ENCODE measurements at places on chromosomes 3 and 15. TPM values are rescaled to one million over a fixed set of nuclear protein-coding genes. Genes with fewer than 3 reads are reported as not detected.

DNA sequence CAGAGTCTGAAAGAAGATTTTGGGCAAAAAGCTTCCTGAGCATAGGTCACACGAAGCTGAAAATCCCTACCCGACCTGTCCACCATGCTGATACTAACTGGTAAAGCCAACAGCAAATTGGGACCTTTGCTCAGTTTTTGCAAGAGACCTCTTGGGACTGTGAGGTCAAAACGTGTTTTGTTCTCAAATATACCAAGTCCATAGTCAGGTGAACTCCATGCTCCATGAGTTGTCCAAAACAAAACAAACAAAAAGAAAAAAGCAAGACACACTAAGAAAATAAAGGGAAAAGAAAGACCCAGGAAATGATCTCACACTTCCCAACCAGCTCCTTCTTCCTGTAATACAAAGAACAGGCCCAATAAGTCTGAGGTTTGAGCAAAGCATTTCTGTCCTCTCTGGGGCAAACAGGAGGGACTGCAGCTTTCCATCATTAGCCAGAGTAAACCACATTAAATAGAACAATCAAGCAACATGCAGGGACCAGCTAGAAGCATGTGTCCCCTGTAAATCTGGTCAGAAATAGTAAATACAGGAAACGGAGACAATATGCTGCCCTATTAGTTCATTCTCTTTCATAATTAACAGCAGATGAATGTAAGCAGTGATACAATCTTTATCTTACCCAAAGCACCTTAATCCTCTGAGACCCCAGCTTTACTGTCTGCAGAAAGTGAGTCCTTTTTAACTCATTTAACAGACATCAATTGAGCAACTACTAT is 125.0 kb upstream of the LIPC start:
- DNase-seq = no peak

GRCh38 chr3:28900301-28900700 is 380.6 kb upstream of the RBMS3 start:
- no peak for DNase-seq

- no peak for DNase-seq
Measured at GRCh38 chr3:61178167-61178566, 73.1 kb downstream of the FHIT start.

DNA sequence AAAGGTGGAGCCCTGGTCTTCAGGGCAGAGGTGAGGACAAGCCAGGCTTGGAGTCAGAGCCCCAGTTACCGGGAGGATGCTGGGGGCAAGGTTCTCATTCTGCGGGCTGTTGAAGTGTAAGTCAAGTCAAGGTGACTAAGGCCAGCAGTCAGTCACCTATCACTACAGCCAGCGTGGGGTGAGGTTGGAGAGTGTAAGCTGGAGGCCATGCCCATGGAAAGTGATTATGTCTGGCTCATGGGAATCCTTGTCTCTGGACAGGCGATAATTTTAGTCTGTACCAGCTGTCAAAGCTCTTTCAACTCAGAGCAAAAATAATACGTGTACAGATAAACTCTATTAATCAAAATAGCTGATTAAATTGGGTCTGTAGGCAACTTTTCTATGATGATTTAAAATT is 143.1 kb downstream of the NR2F2 start:
- no peak for DNase-seq

DNA sequence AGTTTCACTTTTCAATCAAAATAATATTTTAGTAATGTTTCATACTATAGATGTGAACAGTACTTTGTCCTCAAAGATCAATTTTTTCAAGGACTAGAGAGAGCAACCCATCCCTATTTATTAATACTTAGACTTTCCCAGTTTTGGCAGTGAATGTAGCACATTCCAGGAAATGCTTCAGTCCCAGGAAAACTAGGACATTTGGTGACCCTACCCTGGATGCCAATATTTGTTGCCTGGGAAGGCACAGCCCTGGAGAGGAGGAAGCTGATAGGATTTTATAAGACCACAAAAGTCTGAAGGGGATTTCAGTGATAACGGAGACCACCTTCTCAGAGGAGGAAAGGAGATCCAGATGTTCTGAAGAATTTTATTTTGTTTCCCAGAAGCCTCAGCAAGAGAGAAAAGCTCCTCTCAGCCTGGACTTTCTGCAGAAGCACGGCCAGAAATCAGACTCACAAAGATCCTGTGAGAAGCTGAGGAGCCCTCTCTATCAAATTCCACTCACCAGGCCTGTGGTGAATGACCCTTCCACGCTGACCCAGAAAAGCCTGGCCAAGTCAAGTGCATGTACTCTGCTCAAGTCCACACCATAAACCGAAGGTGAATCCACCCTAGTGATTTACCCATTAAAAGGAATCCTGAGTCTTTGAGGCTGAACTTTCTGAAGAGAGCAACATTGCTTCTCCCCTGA is 87.7 kb upstream of the ABHD17C start:
- no peak for DNase-seq

- DNase-seq = peak; percentile 39
Measured at GRCh38 chr3:50450209-50450921, 53.1 kb downstream of the CACNA2D2 start.

GRCh38 chr3:567488-568185 is 371.1 kb downstream of the CHL1 start:
- DNase-seq = no peak

GRCh38 chr3:149020839-149021252 is 29.5 kb downstream of the GYG1 start:
- no peak for DNase-seq

- DNase-seq = no peak
Measured at GRCh38 chr3:38984731-38985130, 67.0 kb downstream of the SCN11A start.

DNA sequence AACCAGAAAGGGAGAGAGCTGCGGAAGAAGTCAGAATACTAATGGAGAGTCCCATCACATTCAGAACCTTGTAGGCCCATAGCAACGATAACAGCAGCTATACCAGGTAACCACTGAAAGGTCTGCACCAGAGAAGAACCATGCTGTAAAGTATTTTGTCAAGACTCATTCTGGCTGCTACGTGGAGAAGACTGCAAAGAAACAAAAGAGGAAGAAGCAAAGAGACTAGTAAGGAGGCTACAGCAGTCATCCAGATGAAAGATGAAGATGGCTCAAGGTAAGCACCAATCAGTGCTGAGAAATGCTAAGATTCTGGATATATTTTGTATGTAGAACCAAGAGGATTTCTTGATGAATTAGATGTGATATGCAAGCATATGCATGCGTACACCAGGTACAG is 39.6 kb downstream of the ACAP2 start:
- no peak for DNase-seq

GRCh38 chr3:30551266-30551665 is 55.1 kb upstream of the TGFBR2 start:
- no peak for DNase-seq

GRCh38 chr3:20558161-20558560 is 372.2 kb upstream of the SGO1 start:
- DNase-seq = no peak

GRCh38 chr15:67138891-67139855 is 73.8 kb downstream of the SMAD3 start:
- DNase-seq = no peak

GRCh38 chr3:56375654-56376053 is 92.6 kb downstream of the ERC2 start:
- no peak for DNase-seq

DNA sequence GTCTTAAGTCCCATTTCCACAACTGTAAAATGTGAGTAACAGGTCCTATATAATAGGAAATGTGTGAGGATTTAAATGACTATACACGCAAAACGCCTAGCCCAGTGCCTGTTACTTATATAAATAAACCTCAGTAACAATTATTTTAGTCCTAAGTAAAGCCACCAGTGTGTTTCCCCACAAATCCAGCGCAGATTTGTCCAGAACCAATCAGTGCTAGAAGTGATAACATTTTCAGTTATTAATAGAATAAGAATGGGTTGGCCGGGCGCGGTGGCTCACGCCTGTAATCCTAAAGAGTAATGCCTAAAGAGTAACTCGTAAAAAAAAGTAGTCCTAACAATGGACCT is 561 bp downstream of the RPAP1 start:
- DNase-seq = no peak

- no peak for DNase-seq
Measured at GRCh38 chr3:185729337-185730055, 95.3 kb downstream of the IGF2BP2 start.

GRCh38 chr3:46316206-46316605 is 37.7 kb upstream of the CCR2 start:
- no peak for DNase-seq

DNA sequence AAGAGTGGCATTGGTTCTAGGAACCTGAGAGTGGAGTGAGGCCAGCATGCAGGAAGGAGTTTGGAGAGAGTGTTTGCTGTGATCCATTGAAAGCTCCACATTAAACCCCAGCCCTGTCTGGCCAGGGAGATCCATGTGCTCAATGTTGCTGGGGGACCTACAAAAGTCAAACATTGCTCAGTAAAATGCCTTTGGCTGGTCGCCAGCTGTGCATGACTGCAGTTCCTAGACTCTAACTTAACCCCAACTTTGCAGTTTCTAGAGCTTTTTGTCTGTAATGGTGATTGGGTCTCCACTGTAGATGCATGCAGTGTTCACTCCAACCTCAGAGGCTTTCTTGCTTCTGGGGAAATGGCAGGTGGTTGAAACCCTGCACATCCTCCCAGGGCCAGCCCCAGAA is 99.7 kb upstream of the ABHD17C start:
- no peak for DNase-seq

DNA sequence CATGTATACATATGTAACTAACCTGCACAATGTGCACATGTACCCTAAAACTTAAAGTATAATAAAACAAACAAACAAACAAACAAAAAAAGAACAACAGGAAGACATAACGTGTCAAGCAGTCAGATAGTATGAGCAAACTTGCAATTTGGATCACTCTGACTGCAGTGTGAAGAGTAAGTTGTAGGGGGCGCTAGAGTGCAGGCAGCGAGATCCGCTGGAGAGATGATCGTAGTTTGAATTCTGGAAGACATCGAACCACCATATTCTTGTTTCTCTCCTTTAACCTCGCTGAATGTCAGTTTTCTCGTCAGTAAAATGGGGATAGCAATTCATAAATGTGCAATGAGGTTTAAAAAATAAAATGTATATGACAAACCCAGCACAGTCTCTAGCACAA is 165.2 kb upstream of the LMCD1 start:
- DNase-seq = no peak

DNA sequence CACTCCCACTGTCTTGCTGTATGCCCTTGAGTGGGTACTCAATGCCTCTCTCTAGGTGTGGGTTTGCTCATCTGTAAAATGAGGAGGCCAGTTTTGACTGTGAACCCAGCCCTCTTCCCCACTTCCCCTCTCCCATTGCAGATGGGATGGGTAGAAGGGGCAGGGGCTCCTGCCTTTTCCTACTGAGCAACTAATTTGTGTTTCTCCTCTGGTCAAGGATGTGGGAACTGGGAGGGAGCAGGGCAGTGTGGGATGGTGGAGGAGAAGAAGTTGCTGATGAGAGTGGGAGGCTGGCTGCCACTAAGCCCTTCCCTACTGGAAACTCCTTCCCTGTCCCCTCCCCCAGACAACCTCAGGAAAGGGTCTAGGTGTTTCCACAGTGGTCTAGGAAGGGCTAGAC is 20.1 kb upstream of the ANKDD1A start:
- DNase-seq = no peak

- no peak for DNase-seq
Measured at GRCh38 chr3:129295286-129295685, 16.6 kb downstream of the HMCES start.

DNA sequence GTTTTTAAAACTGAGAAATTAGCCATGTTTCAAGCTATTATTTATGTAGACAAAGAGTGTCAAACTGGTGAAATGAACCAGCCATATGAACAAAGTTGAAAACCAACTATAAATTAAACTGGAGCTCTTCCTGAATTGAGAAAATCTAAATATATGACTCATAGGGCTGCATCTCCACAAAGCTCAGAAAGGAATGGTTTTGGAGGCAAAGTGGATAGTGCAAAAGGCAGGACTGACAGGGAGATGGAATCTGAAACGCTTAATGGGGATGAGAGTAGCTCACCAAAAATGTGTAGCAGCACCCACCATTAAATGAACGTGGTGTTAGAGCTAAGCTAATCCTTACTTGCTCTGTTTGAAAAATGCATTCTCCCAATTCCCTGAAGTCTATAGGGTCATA is 1066.0 kb downstream of the AGBL1 start:
- no peak for DNase-seq

DNA sequence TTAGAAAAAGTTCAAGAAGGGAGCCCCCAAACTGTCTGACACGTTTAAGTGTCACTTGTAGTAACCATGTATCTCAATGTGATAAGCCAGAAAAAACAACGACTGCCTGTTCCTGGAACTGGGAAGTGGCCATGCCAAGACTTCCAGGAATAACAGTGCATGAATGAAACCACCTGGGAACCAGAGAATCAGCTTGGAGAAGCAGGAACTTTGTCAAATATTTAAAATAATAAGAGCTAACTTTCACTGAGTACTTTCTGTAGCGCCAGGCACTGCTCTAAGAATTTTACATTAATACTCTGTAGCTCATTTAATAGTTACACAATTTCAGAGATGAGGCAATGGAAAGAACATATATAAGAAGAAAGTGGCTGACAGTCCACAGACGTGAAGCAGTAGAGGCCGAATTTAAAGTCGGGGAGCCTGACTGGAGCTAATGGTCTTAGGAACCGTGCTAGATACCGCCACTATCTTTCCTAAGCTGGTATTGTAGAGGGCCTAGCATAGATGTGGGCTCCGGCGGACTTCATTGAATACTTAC is 876 bp downstream of the PLSCR1 start:
- peak; percentile 29 for DNase-seq

GRCh38 chr3:188389711-188390342 is 235.9 kb downstream of the LPP start:
- DNase-seq = no peak

DNA sequence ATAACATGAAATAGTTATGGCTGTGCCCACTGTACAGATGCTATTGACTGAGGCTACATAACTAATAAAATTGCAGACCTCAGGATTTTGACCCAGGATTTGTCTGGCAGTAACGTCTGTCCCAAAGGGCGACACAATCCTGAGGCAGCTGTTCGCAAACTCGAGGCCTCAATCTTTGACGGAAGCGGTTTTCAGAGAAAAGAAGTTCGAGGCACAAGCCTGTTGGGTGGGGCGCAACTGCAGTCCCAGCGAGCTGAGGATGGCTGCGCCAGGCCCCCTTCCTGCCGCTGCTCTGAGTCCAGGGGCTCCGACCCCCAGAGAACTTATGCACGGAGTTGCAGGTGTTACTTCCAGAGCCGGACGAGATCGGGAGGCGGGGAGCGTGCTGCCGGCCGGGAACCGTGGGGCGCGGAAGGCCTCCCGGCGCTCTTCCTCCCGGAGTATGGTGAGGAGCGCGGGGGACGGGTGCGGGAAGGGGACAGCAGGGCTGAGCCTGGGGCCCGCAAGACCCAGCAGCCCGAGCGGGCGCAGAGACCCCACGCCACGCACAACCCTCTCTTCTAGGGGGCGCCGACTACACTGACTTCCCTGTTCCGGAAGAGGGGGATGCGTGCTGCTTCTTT is at the start of gene PARP15:
Gene PARP15 (plus strand): TSS at position 242 of the 623 bp plus-strand sequence. CDS start 18 bp downstream, at position 260.
- DNase-seq = no peak

ERICH6 gene
- polyA plus RNA-seq = 0.37 TPM

GP5 gene
- polyA plus RNA-seq = 0.40 TPM

LDHAL6B gene
- 0.32 TPM for polyA plus RNA-seq

TLR9 gene
- 0.15 TPM for polyA plus RNA-seq

A4GNT gene
- polyA plus RNA-seq = 0.64 TPM

SLC30A4 gene
- 8.6 TPM for polyA plus RNA-seq

SCAANT1 gene
- polyA plus RNA-seq = not detected

FSTL1 gene
- 616 TPM for polyA plus RNA-seq

CCRL2 gene
- polyA plus RNA-seq = 0.92 TPM
